ENCODE measurements at places on chromosomes 5 and 9.

GRCh38 chr9:121359351-121360294, 10.4 kb downstream of the STOM start:
- no peak for DNase-seq

GRCh38 chr5:74863726-74864125, 2.5 kb downstream of the FAM169A start:
- DNase-seq: no peak

DNA sequence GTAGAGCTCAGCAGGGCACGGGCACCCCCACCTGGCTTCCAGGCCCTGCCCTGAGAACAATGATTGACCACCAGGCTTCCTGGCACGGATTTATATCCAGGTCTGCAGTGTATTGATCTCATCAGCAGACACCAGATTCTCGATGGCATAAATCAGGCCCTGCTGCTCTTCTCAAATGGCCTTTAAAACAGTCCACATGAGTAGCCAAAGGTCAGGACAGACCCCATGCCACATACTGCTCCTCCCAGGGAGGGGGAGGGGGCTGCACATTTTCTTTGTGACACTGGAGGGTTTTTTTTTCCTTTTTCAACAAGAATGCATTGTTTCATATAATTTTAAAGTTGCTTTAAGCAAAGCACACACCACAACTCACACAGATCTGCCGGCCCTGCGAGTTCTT, 85.4 kb downstream of the SEMA4D start:
- DNase-seq: no peak

- DNase-seq: no peak
These were observed 106.5 kb upstream of the MSX2 start for GRCh38 chr5:174617910-174618309.

DNA sequence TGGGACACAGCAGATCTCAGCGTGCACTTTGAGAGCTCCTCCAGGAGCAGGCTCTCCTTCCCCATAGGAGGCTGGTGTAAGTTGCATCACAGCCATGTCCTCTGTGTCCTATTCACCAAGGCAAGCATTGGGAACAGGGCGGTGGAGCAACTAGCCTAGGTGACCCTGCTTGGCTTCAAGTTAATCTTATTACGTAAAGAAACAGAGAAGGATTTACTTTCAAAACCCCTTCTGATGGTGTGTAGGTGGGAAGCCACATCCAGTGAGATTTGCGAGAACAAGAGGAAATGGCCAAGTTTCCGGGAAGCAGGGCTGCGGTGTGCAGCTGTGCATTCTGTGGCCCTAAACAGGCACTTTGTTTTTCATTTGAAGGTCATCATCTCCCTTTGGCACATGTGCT, 80.2 kb downstream of the TRIO start:
- DNase-seq: no peak

DNA sequence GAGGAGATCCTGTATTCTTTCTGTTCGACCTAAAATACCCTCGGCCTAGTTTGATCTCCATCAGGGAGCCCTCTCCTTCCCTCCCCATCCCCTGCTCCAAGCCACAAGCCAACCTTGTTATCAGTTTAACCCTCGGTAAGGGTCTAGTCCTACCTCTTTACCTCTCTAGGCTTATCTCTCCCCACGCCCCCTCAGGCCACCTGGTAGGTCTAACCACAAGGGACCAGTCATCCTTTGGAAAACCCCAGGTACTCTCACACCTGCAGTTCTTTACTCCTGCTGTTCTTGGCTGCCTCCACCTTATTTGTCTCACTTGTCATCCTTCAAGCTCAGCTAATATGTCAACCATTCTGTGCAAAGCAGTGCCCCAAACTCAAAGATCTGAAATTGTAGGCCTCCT, 78.7 kb downstream of the RAD23B start:
- DNase-seq: no peak
